ENCODE measurements at places on chromosomes 11 and 22.
A peak's percentile ranks its signal among the peaks of the same experiment; 100 is the strongest.

DNA sequence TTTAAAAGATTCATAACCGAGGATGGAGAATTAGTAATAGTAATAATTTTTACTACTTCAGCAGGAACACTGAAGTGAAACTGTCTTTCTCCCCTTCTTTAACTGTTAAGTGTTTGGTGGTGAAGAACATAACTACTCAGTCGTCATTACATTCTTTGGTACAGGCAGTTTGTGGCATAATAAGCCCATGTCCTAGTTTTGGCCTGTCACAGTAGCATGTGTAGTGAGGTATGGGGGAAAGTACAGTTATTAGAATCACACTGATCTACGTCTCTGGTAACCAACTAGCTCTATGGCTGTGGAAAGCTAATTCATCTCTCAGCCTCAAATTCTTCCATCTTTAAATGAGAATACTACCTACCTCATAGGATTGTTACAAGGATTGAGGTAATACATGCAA lies 71.8 kb downstream of the RBFOX2 start:
- no peak for DNase-seq

- peak; percentile 80 for DNase-seq
Measured at GRCh38 chr11:73152861-73153483, 10.9 kb upstream of the FCHSD2 start.

DNA sequence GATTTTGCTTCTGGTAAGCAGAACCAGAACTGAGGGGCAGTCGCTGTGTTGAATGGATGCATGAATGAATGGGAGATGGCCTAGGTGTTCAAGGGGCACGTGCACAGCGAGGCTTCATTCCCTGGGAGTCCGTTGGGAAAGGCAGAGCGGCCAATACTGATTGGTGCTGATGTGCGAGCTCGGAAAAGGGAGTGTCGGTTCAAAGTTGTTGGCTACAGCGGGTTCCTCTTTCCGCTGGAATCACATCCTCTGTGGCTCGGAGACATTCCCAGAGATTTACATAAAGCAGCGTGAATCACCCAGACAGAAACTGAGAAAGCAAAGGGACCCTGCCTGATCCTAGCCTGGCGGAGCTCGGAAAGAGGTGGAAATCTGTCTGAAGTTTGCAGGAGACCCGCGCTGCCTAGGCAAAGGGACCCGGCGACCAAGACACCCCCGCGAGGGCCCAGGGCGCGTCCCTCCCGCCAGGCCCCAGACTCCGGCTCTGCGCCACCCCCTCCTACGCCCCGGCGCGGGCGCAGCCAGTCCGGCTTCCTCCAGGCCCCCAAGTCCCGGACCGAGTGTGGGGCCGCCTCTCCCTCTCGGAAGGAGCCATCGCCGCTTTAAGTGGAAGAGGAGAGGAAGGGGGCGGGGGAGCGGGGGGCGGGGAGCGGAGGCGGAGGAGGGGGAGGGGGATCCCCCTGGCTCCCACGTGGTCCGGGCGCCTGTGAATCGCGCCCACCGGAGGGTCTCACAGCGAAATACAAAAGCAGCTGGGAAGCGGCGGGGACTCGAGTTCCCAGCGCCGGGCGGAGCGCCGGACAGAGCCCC lies at the start of gene FJX1:
TSS of gene FJX1 (plus strand) at position 774 of the 810 bp plus-strand sequence. CDS start 177 bp downstream, outside the sequence.
- peak; percentile 82 for DNase-seq

- no peak for DNase-seq
Measured at GRCh38 chr11:103358251-103358650, 249.0 kb downstream of the DYNC2H1 start.

DNA sequence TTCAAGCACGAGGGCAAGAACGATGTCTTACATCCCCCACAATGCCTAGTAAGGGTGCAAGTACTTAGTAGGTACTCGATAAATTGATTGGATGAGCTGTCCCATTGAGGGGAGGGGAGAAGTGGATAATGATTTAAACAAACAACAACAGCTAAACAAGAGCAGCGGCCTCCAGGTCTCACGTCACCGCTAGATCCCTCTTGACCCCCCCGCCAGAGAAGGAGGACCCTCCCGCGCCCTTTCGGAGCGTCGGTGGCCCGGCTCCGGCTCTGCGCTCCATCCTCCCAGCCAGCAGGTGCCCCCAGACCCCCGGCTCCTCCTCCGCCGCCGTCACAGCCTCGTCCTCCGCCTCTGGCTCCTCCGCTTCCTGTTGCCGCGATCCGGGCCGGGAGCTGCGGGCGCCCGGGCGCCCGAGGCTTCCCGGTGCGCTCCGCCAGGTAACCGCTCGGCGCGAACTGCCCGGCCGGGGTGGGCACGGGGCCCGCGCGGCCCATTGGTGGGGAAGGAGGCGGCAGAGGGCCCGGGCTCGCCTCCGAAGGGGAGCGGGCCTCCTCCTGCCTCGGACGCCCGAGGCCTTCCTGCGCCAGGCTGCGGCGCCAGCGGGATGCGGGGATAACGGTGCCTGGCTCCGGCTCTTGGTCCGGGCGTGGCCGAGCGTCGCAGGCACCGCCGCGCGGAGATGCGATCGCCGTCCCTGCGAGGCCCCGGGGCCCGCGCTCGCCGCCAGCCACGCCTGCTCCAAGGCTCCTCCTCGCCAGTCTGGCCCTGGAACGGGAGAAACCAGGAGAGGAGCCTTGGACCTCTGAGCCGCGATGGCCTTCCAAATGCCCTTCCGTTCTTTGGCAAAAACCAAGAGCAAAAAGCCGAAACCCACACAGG lies at the start of gene TLCD5:
TSS of gene TLCD5 (plus strand) at position 368 of the 879 bp plus-strand sequence. CDS start 2,143 bp downstream, outside the sequence.
- peak; percentile 82 for DNase-seq

GRCh38 chr11:94100253-94100652 lies 28.4 kb upstream of the PANX1 start:
- no peak for DNase-seq

GRCh38 chr11:8209208-8209807 lies 40.5 kb upstream of the RIC3 start:
- DNase-seq: no peak

GRCh38 chr11:111923951-111924350 lies 5.2 kb downstream of the C11orf52 start:
- no peak for DNase-seq

GRCh38 chr11:106208760-106209159 lies 131.3 kb downstream of the AASDHPPT start:
- DNase-seq: no peak

DNA sequence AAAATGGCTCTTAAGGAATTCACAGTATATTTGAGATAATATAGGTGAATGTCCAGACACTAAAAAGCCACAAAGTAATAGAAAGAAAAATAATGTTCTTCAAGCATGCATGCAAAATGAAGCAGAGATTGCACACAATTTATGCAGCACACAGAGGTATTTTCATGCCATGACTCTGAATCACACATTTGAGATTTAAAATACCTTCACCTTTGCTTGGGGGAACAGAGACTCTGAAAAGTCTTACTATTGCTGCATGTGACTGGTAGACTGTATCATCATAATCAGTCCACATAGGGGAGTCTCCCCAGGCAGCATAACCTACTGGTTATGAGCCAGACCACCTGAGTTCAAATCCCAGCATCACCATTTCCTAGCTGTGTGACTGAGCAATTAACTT lies 96.2 kb downstream of the RCN1 start:
- no peak for DNase-seq

DNA sequence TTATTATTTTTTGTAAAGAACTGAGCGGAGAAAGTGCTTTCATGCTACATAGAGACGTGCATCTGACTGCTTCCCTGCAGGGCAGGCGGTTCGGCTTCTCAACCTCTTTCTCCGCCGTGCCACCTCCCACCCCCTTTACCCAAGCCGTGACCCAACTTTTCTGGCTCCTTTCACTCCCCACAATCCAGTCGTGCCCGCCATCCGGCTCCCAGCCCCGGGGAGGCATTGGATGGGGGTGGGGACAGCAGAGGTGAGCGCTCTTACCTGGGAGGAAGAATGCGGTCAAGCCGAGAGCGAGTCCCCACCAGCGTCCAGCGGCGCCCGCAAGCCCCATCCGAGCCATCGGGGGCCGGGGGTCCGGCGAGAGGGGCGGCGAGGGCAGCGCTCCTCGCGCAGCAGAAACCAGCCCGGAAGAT lies 781 bp downstream of the NECTIN1 start:
- DNase-seq: peak; percentile 57

GRCh38 chr11:47986219-47986618 lies 5.9 kb downstream of the PTPRJ start:
- no peak for DNase-seq
